ENCODE measurements at places on chromosomes 2 and 18. TPM values are rescaled to one million over a fixed set of nuclear protein-coding genes. Genes with fewer than 3 reads are reported as not detected.
A peak's percentile ranks its signal among the peaks of the same experiment; 100 is the strongest.

DNA sequence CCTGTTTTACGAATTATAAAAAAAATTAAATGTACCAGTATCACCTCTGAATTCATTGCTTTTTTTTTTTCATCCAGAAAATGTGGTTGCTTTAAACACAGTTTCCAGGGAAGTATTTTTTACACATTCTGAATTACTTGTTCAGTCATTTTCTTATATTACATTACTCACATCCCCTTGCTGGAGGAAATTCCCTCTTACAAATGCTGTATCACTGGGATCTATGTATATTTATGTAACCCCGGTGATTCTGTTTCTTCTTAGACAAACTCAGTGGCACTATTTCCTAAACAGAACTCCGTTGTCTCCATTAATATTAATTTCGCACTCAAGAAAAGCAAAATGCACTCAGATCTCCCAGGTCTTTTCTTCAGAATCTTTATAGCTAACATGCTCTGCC lies 1078.5 kb upstream of the ZEB2 start:
- H3K36me3 ChIP-seq: no peaks in the 10 kb centered on the region
- peak; percentile 8 for DNase-seq
- H3K4me3 ChIP-seq: no peak overlapping the region

Gene OTOS
- not detected for total RNA-seq

DNA sequence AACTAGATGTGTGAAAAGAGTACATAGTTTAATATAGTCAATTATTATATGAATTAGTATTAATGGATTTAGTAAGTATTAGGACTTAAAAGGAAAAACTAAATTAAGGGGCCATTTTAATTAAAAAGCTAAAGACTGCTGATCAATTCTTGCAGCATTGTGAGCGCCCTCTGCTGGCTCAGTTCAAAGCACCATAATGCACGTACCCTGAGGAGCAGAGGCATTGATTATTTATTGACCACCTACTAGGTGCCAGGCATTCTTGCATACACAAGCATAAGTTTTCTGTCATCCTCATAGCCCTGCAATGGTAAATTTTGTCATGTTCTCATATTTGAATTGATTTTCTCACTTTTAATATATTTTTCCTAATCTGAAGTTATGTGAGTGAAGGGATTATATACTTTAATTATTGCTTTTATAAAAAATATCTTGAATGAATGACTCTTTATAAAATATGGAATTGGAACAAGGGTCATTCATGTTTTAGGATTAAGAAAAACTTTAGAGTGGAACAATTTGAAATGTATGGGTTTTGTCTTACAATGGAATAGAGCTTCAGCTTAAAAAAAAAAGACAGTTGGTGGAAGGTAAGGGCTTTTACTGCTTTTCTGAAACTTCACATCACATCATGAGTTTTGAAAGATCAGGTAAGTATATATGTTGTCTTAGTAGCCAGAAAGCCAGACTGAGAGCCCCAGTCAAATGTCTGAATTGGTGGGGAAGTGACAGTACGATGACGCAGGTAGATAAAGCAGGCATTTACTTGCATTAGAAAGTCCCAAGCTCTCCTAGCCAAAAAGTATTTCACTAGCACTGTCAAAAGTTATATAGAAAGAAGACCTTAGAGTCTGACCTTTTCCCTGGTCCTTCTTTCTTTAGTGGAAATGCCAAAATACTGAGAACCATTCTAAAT lies 9.7 kb downstream of the ITGA4 start:
- DNase-seq: peak; percentile 77
- no peaks in the 10 kb centered on the region for H3K36me3 ChIP-seq
- H3K4me3 ChIP-seq: no peak overlapping the region
- H3K27me3 ChIP-seq: no peaks in the 10 kb centered on the region
- no peaks in the 10 kb centered on the region for H3K4me1 ChIP-seq

DNA sequence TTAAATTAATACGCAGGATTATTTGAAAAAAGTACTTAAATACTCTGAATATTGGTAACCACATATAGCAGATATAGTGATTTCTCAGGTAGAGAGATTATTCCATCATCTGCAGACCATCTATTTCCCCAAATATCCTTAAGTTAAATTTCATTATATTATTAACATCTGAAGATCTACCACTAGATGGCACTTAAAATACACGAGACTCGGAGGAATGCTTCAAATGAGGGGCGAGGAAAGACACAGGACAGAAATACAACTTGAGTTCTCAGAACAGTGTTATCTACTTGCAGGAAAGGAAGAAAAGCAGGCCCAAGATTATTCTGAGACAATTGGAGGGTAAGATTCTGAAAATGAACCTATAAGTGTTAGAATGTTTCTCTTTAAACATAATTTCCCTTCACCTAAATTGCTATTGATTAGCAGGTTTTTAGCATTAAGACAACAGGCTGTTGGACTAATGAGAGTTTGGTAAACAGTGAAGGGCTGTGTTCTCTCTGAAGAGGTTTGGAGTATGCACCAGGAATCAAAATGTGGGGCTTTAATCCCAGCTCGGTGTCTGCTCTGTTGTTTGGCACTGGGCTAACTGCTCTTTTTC lies 76.9 kb upstream of the GCFC2 start:
- H3K4me1 ChIP-seq: peaks cover 4% of the 10 kb centered on the region
- no peak overlapping the region for H3K27ac ChIP-seq
- no peaks in the 10 kb centered on the region for H3K27me3 ChIP-seq
- no peak overlapping the region for H3K4me3 ChIP-seq
- H3K36me3 ChIP-seq: no peaks in the 10 kb centered on the region
- DNase-seq: no peak

DNA sequence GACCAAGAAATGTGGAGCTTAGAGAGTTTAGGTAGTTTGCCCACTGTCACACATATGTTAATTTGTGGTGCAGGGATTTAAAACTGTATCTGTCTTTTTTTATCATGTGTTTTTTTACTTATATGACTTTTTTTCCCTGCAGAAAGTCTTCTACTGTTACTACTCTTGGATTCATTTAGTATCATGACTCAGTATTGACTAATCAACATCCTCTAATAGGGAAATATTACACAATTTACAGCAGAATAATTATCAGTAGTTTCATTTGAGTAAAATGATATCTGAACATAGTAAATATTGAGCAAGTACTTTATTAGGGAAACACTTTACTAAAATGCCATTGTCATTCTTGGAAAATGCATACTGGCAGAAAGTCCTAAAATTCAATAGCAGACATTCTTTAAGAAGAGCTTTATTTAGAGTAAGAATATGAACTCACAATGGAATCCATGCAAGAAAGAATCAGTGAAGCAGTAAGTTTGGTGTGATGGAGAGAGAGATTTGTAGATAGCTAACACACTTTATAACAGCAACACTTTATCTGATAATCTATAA lies 425.9 kb upstream of the SLC8A1 start:
- no peaks in the 10 kb centered on the region for H3K27me3 ChIP-seq
- no peak overlapping the region for H3K27ac ChIP-seq
- no peak overlapping the region for H3K4me3 ChIP-seq
- H3K4me1 ChIP-seq: no peaks in the 10 kb centered on the region
- no peak for DNase-seq

Gene SGPP2
- 27.4 TPM for total RNA-seq

DNA sequence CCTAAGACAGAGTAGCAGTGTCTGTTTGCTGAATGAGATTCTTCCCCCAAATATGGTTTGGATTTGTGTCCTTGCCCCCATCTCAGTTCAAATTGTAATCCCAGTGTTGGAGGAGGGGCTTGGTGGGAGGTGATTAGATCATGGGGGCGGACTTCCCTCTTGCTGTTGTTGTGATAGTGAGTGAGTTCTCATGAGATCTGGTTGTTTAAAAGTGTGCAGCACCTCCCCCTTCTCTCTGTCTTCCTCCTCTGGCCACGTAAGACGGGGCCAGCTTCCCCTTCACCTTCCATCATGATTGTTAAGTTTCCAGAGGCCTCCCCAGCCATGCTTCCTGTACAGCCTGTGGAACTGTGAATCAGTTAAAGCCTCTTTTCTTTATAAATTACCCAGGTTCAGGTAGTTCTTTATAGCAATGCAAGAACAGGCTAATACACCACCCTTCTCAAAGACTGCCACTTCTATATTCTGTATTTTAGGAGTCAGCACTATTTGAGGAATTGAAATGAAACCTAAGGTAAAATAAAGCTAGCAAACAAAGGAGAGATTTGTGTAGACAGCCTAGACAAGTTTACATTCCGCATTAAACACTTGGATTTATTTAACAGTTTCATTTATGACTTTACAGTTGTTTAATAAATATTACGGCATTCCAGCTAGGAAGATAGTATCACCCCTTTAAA lies 21.6 kb downstream of the FBXO36 start:
- no peak overlapping the region for H3K4me3 ChIP-seq
- H3K27me3 ChIP-seq: no peaks in the 10 kb centered on the region
- DNase-seq: no peak
- no peak overlapping the region for H3K27ac ChIP-seq
- no peaks in the 10 kb centered on the region for H3K36me3 ChIP-seq

GRCh38 chr2:174670446-174670845 lies 72.8 kb upstream of the WIPF1 start:
- H3K4me1 ChIP-seq: peaks cover 26% of the 10 kb centered on the region
- no peaks in the 10 kb centered on the region for H3K27me3 ChIP-seq
- no peak overlapping the region for H3K4me3 ChIP-seq
- DNase-seq: no peak

DNA sequence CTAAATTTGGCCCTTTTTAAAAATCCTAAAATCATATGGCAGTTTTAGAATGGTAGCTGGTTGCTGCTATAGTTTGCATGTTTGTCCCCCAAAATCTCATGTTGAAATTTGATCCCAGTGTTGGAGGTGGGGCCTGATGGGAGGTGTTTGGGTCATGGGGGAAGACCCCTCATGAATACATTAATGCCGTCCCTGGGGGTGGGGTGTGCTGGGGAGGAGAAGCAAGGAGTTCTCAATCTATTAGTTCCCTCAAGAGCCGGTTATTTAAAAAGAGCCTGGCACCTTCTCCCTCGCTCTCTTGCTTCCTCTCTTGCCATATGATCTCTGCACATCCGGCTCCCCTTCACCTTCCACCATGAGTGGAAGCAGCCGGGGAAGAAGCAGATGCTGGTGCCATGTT lies 20.8 kb downstream of the GPATCH11 start:
- H3K4me1 ChIP-seq: peaks cover 7% of the 10 kb centered on the region
- no peak for DNase-seq
- no peaks in the 10 kb centered on the region for H3K27me3 ChIP-seq
- peaks cover 93% of the 10 kb centered on the region for H3K36me3 ChIP-seq
- H3K27ac ChIP-seq: no peak overlapping the region

Gene MDH1B
- not detected for total RNA-seq

Gene MALL
- not detected for total RNA-seq

DNA sequence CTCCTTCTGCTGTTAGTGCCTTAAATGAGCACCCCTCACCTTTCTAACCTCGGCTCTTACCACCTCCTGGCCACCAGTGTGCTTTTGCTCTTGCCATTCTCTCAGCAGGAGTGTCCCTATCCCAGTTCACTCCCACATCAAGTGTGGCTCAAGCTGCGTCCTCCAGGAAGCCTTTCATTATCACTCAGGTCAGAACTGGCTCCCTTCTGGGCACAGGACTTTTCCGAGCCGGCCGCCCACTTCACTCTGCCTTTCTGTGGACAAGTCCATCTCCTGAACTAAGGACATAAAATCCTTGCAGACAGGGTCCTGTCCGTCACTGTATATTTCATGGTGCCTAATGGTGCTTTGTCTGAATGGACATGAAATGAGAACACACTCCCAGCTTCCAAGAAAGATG lies 15.6 kb downstream of the TMEM127 start:
- no peak for DNase-seq
- no peaks in the 10 kb centered on the region for H3K27me3 ChIP-seq

DNA sequence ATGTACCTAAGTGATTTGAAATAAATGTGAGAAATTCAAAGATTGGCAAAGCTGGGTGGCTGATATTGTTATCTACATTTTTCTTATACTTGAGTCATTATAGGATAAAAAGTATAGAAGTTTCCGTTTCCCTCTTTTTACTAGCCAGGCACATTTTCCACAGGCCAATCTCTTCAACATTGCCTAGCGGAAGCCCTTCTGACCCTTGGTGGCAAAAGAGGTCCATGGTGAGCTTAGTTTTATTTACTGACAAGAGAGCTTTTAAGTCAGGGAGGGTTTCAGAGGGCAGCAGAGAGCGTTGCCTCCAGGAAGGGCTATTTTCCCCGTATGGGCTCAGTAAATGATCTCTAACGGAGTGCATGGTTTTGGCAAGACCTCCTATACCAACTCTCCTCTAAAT lies 15.1 kb upstream of the RHOB start:
- no peaks in the 10 kb centered on the region for H3K4me1 ChIP-seq
- peak overlapping the region; percentile 40 for H3K27ac ChIP-seq
- H3K27me3 ChIP-seq: no peaks in the 10 kb centered on the region

Gene PLEKHH2
- 13.6 TPM for total RNA-seq

DNA sequence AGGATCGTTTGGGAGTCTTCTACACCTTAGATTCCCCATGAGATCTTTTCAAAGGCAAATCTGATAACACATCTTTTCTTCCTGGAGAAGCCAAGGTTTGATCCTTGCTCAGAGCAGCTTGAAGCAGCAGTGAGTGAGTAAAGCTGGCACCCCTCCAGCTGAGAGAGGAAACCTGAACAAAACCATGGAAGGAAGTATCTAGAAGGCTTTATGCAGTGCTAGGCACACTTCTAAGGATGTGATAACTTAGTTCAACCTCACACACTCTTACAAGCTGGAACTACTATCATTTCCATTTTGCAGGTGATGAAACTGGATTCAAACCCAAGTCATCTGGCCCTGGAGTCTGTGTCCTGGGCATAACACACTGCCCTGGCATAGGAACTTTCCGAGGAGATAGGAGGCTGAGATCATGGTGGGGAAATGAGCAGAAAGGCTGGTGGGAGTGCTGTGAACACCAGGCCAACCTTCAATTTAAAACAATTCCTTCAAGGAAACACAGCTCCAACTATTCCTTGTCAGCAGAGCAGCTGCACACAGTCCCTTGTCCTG lies 71.2 kb downstream of the CTAGE1 start:
- peaks cover 38% of the 10 kb centered on the region for H3K27me3 ChIP-seq
- H3K36me3 ChIP-seq: no peaks in the 10 kb centered on the region
- peaks cover 16% of the 10 kb centered on the region for H3K4me1 ChIP-seq
- peak overlapping the region; percentile 79 for H3K27ac ChIP-seq

DNA sequence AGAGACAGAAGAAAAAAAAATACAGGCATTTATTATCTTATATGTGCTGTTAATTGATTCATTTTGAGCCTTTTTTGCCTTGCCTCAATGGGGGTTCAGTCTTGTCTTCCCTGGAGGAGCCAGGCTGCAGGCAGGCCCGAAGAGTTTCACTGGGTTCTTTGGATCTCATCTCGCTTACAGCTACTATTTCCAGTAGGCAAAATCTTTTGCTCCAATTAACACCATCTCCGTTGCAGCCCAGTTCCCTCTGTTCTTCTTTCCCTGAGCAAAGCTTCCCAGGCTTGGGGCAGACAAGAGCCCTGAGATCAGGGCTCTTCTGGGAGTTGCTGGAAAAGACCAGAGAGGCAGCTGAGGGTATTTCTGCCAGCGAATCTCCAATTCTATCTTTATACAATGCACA lies 168.8 kb upstream of the CELF4 start:
- H3K27me3 ChIP-seq: no peaks in the 10 kb centered on the region
- DNase-seq: no peak
- H3K4me3 ChIP-seq: no peak overlapping the region
- H3K27ac ChIP-seq: no peak overlapping the region
- no peaks in the 10 kb centered on the region for H3K4me1 ChIP-seq

Gene NEDD4L
- total RNA-seq: 109 TPM

Gene PIEZO2
- 6.1 TPM for total RNA-seq

Gene DCDC2C
- not detected for total RNA-seq

Gene FN1
- total RNA-seq: 622 TPM

All from stomach (tissue), 19 donors.